Right hindlimb (tissue), 1 donor: ENCODE measurements at places on chromosomes 3 and 15.
A peak's percentile ranks its signal among the peaks of the same experiment; 100 is the strongest.

DNA sequence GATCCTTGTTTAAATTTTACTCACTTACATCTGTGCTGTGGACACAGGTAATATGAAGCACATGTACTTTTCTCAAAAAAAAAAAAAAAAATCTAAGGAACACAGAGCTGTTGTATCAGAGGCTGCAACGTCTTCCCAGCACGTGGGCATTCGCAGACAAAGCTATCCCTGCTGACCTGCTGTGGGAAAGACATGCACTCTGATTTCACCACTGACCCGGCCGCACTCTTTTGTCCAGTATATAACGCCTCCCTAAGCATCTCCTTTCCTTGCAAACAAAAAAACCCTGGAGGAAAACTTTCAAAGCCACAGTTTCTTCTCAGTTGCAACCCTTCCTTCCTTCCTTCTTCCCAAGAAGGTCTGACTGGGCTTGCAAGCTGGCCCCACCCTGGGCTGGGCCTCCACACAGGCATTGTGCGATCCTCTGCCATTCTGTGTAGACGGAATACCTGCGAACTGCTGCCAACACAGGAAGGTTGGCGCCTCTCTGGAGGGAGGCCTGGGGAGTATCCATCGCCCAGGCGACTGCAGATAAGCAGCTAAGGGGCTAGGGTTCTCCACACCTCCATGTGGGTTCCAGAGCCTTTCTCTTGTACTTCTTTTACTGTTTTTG lies 50.8 kb downstream of the SLC12A8 start:
- DNase-seq, result no peak

DNA sequence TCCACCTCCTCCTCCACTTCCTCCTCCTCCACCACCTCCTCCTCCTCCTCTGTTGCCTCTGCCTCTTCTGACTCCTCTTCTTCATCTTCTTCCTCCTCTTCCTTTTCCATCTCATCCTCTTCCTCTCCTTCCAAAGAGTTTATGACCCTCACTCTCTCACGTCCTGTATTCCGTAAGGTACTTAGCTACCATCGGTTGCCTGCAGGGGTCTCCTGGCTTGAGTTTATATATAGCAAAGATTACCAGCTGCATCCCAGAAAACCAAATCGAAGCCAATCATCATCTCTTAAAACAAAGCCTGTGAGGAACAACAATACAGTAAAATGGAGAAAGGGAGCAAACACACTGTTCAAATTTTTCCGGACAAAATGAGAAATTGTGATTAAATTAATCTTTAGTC lies 317.4 kb downstream of the C3orf38 start:
- DNase-seq, result no peak

DNA sequence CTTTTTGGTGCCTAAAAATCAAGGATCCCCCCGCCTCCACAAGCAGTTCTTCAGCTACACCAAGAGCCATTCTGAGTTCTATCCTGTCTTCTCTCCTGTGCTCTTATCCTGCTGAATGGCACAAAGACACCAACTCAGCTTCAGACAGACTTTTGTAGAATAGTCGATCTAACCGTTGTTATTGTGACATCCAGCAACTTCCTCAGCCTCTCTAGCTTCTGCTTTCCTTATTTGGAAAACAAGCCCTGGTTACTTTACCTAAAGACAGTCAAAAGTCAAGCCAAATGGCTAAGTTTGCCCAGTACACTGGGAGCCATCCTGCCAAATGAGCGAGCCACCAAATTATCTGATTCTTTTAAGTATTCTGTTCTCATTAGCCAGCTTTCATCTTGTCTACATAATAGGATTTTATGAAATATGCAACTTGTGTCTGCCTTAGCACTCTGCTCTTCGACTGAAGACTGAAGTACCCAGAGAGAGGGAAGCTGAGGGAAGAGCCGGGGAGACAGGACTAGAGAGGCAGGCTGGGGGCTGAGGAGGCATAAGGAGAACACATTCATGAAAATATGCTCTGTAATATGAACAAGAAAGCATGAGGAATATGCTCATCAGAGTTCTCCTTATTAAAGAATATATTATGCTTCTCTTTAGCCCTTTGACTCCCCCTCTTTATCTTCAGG lies 35.1 kb downstream of the LYZL4 start:
- no peak for DNase-seq

- DNase-seq, result peak; percentile 75
These were observed 94.0 kb downstream of the GTPBP8 start for GRCh38 chr3:113084777-113085176.

DNA sequence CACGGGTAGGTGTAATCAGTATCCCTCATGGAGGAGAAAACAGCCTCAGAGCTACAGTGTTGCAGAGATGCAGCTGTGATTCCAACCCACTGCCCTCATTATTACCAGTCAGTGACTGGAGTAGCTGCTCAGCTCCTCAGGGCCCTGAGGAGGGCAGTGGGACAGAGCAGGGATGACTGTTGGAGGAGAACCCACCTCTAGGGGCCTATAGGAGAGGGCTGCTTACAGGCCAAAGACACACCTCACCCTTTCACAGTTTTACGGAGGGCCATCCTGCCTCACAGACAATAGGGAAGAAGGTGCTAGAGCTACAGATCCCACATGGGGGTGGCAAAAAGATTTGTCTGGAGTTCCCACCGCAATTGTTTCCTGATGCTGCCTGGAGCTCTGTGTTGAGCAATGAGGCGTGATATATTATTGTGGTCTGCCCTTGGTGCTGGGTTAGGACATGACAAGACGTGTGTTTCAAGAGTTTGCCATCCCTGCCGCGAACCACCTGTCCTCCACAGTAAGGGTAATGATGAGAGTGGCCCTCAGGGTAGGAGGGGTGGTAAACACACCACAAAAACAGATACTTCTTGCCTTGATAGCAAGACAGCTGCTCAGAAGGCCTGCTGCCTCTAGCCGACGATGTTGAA lies 140.5 kb upstream of the TPM1 start:
- DNase-seq, result no peak

- DNase-seq, result no peak
These were observed 10.7 kb downstream of the RBP2 start for GRCh38 chr3:139465636-139466035.

GRCh38 chr3:177203689-177204395 lies 6.6 kb upstream of the TBL1XR1 start:
- no peak for DNase-seq

DNA sequence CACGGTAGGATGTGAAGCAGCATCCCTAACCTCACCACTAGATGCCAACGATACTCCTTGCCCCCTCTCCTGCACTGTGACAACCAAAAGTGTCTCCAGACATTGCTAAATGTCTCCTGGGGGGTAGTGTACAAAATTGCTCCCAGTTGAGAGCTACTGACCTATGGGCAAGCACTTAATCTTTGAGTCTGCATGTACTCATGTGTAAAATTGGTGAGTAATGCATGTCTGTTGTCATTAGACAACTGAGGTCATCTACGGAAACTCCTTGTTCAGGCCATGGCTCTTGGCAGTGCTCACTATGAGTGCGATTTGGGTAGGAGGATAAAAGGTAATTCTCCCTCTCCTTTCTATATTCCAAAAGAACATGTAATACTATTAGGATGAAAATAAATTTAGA lies 29.2 kb downstream of the PDHB start:
- no peak for DNase-seq

DNA sequence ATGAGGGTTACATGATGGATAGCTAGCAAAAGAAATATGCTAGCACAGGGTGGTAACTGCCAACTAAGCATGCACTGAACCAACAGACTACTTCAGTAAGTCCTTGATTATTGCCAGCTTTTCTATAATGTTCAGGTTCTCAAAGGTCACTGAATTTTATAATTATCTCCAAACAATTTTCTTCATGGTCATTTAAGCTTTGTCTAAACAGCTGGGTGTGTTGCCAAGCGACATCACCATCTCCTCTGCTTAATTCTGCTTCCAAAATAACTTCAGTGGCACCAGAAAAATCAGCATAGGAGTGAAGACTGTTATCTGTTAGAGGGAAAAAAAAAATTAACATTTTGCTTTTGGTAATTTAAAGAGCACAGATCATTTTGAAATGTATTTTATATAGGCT lies 54.6 kb upstream of the TOP2B start:
- DNase-seq, result no peak

GRCh38 chr15:76160426-76161152 lies 100.8 kb downstream of the TMEM266 start:
- DNase-seq, result no peak

- DNase-seq, result peak; percentile 5
These were observed 86.1 kb downstream of the ADAMTS17 start for GRCh38 chr15:100255644-100256043.

- no peak for DNase-seq
These were observed 189.0 kb downstream of the STT3B start for GRCh38 chr3:31721676-31722075.

DNA sequence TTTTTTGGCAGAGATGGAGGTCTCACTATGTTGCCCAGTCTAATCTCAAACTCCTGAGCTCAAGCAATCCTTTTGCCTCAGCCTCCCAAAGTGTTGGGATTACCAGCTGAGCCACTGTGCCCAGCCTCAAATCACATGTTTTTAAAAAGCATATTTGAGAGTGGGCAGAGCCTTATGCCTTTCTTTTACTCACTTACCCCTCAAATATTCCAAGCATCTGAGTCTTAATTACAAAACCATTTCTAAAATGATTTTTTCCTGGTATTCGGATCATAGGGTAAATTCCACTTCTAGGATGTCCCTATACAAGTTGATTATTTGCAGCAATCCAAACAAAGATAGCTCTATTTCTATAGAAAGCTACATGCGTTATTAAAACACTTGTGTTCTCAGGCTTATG lies 106.1 kb downstream of the RFTN1 start:
- DNase-seq, result no peak

- DNase-seq, result no peak
These were observed 22.6 kb downstream of the STARD5 start for GRCh38 chr15:81301385-81301784.

DNA sequence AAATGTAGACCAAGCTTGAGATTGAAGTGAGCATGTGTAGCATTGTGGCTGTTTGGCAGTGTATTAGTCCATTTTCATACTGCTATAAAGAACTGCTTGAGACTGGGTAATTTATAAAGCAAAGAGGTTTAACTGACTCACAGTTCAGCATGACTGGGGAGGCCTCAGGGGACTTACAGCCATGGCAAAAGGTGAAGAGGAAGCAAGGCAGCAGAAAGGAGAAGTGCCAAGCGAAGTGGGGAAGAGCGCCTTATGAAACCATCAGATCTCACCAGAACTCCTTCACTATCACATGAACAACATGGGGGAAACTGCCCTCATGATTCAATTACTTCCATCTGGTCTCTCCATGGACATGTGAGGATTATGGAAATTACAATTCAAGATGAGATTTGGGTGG lies 8.6 kb upstream of the CERS3 start:
- DNase-seq, result no peak
